ENCODE measurements at places on chromosomes 6 and 20. TPM values are rescaled to one million over a fixed set of nuclear protein-coding genes. Genes with fewer than 3 reads are reported as not detected.

Gene LRP11
- total RNA-seq = 3.7 TPM

- DNase-seq = no peak
Measured at GRCh38 chr20:51277961-51278360, 255.1 kb upstream of the KCNG1 start.

DNA sequence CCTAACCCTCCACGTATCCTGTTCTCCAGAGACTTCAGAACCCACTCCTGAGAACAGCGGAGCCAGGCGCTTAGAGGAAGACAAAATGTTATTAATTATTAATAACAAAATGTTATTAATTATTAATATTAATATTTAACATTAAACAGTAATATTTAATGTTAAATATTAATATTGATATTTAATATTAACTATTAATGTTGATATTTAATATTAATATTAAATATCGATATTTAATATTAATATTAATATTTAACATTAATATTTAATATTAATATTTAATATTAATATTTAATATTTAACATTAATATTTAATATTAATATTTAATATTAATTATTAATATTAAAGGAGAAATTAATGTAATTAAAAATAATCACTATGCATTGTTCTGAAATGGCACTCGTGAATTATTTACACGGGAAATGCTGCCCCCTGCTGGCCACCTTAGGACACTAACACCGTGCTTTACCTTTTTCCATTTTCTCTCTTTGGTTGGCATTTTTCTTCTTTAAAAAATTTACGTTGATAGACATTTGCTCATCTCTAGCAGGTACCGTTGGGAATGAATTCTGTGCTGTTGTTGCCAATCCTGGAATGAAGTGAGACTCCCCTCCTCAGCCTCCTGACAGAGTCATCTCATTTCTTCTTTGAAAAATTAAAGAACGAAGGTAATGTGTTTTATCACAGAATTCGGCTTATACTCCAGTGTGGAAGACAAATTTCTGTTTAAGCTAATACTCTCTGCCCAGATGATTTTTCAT is 7.5 kb upstream of the GGTLC1 start:
- DNase-seq = peak; percentile 80

- no peak for DNase-seq
Measured at GRCh38 chr20:9440892-9441291, 73.5 kb upstream of the LAMP5 start.

Gene EBF4
- total RNA-seq = 7.6 TPM

DNA sequence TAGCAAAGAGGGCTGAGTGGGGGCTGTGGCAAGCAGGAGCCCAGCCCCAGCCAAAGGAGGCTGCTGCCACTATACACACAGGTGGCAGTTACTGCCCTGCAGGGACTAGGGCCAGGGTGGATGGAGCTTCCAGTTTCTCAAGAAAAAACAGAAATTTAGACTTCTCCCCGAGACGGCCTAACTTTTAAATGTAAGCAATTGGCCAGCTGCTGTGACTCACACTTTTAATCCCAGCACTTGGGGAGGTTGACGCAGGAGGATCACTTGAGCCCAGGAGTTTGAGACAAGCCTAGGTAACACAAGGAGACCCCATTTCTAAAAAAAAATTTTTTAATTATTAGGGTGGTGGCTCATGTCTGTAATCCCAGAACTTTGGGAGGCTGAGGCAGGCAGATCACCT is 98.2 kb upstream of the NFATC2 start:
- no peak for DNase-seq

Gene ZNF311
- total RNA-seq = 0.97 TPM

DNA sequence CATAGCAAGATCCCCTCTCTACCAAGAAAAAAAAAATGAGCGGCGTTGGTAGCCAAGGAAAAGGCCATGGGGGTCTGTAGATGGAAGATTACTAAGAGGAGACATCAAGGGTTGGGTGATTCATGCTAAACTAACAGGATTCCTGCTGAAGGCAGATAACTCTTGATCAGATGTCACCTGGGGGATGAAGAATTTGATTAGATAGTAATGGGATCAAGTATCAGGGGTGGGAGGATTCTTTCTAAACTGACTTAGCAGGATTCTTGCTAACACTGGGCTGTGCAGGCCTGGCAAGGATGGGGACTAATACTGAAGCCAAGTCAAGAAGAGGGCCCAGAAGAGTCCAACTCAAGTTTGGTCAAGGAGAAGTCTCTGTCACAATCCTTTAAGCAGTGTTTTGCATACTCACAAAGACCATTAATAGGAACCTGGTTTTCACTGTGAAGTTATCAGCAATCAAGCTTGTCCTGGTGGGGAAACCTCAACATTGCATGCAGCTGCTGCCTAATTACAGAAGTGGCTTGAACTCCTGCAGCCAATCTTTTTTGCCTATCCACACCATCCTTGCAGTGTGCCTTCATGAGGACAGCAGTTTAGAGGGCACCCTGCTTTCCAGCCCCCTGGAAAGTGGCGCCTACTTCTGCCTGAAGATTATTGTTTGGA is 61.3 kb downstream of the ANKRD6 start:
- DNase-seq = no peak
